ENCODE measurements at places on chromosomes 3 and 15.

GRCh38 chr15:82539691-82540054, 584 bp downstream of the RPS17 start:
- no peak for DNase-seq

GRCh38 chr15:31214864-31215489, 111.7 kb upstream of the KLF13 start:
- no peak for DNase-seq

DNA sequence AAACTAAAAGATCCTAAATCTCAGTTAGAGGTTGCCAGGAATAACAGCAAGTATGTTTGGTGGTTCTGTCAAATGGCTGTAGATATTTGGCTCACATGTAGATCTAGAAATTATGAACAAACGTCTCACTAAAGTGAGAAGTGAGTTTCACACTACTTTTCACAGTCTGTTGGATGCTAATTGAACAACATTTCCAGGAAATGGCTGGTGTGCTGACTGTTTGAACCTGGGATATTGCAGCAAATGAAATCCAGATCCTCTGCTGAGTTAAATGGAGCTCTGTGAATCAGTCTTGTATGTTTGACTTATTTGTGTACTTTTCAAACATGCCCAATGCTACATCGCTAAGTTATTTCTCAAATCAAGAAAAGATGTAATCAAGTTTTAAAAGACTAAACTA, 21.3 kb upstream of the RSL24D1 start:
- DNase-seq = no peak

DNA sequence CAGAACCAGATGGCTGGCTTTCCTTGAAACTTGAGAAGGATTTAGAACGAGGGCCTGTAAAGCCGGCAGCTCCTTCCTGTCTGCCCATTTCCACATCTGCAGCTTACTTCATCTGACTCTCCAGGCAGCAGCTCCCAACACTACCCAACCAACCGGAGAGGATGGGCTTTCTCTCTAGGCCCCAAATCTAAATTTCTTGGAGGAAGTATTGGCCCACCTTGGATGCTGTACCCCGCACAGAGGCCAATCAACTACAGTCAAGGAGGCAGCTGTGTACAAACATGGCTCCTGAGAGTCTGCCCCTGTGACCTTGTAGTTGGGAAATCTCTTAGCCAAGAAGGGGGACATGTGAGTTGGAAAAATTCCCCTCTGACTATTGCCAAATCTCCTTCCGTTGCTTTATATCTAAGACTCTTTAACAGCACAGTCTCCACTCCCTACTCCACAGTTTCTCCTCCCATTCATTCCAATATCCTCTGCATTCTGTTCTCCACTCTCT, 8.0 kb upstream of the ACAP2 start:
- DNase-seq = no peak

DNA sequence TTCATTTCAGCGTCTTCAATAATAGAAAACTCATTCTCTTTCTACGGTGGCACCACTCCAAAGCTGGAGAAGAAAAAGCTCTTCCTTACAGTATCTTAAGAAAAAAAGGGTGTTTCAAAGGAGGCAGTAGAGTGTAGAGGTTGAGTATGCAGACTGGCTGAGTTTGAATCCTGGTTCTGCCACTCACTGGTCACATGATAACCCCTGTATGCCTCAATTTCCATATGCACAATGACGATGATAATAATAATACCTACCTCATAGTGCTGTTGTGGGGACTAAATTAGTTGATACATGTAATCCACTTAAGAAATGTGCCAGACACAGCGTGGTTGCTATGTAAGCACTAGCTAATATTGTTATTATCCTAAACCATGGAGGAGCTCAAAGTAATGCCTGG, 4.5 kb downstream of the ANP32A start:
- no peak for DNase-seq

- DNase-seq = no peak
Measured at GRCh38 chr15:57255751-57256341, 120.5 kb upstream of the CGNL1 start.
